Activated CD4-positive, alpha-beta T cell treated with anti-CD3 and anti-CD28 coated beads, Interleukin-2, amount 50 U/mL, for 16 hours (primary cell): ENCODE measurements at places on chromosomes 7 and 10.
A peak's percentile ranks its signal among the peaks of the same experiment; 100 is the strongest.

- no peak for DNase-seq
Observed at GRCh38 chr7:54596747-54597146, 54.6 kb downstream of the VSTM2A start.

GRCh38 chr10:109430799-109431198, 492.5 kb downstream of the XPNPEP1 start:
- DNase-seq: peak; percentile 36

GRCh38 chr10:78296785-78297184, 263.1 kb downstream of the RPS24 start:
- DNase-seq: no peak

DNA sequence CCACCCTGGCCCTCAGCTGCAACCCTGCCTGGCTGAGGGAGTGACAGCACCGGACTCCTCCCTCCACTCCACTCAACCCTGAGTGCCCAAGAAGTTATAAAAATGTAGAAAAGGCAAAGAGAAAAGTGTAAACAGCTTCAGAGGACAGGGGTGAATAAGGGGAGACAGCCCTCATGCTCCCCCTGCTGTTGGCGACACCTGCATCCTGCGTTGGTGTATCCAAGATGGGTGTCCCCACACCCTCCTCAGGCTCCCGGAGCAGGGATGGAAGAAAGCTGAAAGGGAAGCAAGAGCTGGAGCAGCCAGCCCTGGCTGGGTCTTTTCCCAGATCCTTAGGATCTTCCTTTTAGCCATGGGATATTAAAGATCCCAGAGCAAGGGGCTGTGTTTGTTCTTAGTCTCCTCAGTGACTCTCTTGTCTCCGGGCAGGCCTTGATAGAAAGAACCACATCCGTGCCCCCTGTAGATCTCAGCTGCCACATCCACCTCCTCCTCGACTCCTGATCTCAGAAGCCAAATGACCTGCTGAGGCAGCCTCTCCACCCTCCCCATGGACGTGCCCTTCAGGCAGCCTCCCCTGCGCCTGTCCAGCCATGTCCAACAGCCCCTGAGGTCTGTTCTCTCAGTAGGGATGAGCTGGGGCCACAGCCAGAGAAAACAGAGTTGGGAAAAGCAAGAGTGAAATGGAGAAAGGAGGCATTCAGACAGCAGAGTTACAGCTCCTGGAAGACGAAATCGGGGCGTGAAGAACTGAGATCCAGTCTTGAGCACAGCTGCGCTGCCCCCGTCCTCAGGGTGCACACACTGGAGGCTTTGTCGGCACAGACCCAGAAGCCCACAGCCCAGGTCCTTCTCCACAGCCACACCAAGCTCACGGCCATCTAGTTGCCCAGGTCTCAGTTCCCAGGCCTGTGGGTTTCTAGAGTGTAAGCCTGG, 6.8 kb downstream of the FAM131B start:
- DNase-seq: no peak

GRCh38 chr7:116159711-116160110, 50.6 kb upstream of the TES start:
- no peak for DNase-seq

- DNase-seq: no peak
Observed at GRCh38 chr7:40057292-40057691, 77.1 kb downstream of the MPLKIP start.

- no peak for DNase-seq
Observed at GRCh38 chr7:69882269-69882668, 284.0 kb downstream of the AUTS2 start.

DNA sequence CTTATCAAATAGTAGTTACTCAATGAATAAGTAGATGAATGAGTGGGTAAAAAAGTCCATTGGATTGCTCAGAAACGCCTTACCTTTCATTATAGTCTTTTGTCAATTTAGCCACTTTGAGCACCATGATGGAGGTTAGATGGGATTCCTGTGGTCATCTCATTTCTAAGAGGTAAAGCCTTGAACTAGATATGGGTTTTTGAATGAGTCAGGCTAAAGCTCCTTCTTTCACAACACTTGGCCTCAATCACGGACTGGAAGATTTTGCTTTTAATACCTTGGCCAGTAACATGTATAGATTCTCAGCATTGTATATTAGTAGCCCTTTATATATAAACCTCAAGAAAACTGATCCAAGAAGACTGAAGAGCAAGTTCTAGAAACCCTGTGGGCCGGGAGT, 99.7 kb upstream of the CCDC6 start:
- no peak for DNase-seq

DNA sequence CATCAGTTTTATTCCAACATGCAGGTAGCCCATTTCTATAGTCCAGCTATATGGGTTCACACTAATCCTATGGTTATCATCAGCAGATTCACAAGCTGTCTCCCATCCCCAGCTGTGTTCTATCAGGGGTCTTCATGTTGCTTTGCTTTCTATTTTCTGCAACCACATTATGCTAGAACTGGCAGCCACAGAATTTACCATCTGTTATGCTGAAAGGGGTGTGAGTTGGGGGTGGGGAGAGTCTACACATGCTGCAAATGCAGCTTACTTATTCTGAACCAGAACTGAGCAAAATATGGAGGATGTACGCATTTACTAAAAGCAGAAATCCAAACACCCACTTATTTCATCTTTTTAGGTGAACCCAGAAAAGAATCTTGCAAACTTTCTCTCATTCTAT, 32.9 kb downstream of the SHTN1 start:
- DNase-seq: no peak

DNA sequence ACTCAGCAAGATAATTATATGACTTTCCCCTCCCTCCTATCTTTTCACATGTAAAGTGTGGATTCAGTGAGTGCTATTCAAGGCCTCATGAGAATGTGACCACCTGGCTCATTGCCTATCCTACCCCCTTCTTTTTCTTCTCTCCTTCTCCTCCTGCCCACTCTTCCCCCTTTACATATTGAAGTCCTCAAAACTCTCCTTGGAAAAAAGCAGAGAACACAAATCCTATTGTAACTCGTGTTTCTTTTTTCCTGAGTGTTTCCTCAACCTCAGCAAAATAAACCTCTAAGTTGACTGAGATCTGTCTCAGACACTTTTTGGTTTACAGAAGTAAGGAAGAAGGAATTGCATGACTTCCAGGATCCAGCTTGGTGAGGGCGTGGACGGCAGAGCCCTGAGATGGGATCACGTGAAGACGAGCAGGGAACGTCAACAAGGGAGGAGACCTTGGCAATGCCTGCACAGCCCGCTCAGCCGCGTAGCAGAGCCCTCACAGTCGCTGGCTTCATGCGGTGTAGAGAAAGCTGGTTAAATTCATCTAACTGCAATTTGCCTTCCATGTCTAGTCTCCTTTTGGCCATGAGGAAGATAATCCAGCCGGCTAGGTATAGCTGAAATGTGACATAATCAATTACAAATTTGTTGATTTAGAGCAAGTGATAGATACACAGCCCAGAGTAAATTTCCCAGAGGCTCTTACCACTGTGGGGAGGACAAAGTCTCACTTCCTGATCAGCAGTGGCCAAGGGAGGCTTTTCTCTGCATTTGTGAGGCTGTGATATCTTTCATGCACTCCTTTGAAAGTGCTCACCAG, 75.7 kb downstream of the LYZL2 start:
- DNase-seq: no peak

- DNase-seq: no peak
Observed at GRCh38 chr7:70069977-70070376, 471.7 kb downstream of the AUTS2 start.

- no peak for DNase-seq
Observed at GRCh38 chr7:146876411-146876810, 759.8 kb downstream of the CNTNAP2 start.

GRCh38 chr7:20828947-20829346, 42.3 kb upstream of the SP8 start:
- DNase-seq: no peak

DNA sequence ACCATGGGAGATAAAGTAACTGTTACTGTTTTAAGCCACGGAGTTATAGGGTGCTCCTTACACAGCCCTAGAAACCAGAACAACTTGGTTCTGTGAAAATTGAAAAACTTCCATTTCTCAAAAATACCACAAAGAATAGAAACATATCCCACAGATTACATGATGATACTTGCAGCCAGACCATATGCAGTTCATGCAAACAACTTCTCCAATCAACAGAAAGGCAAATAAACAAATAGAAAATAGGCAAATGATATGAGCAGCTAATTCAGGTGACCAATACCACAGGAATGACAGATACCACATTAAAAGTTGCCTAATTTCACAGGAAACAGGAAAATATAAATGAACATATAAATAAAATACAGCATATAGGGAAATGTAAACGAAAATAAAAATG, 297.5 kb downstream of the HTR7 start:
- DNase-seq: no peak

DNA sequence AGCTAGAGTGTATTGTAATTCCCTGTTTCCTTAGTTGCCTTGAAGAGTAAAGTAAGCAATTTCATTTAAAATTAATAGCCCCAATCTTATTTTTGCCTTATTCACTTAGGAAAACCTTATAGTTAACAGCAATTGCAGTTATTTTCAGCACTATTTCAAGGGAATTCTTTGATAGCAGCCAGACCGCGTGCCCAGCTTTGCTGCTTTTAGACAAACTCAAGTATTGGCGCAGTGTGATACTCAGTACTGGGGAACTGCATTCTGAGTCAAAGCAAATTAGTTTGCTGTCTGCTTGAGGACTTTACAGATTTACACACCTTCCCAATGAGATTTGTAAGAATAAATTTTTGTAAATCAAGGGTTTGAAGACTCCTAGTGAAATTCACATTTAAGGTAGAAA, 21.2 kb downstream of the PRKG1 start:
- DNase-seq: no peak

GRCh38 chr10:42933448-42934340, 143.2 kb upstream of the RET start:
- DNase-seq: no peak

- no peak for DNase-seq
Observed at GRCh38 chr10:67853512-67853911, 15.5 kb upstream of the DNAJC12 start.

DNA sequence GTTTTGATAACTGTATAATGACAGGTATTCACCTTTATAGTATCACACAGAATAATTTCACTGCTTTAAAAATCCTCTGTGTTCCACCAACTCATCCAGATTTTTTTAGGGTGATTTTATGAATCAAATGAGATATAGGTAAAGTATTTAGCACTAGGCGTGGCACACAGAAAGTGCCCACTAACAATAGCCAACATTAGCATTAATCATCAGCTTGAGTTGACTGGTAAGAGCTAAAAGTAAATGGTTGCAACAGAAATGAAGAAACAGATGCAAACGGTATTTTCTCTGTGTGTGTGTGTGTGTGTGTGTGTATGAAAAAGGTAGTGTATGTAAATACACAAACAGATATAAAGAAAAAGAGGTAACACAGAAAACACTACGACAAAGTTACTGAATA, 378.8 kb upstream of the ETV1 start:
- DNase-seq: no peak

- DNase-seq: no peak
Observed at GRCh38 chr7:55517936-55518689, 54.2 kb downstream of the VOPP1 start.

DNA sequence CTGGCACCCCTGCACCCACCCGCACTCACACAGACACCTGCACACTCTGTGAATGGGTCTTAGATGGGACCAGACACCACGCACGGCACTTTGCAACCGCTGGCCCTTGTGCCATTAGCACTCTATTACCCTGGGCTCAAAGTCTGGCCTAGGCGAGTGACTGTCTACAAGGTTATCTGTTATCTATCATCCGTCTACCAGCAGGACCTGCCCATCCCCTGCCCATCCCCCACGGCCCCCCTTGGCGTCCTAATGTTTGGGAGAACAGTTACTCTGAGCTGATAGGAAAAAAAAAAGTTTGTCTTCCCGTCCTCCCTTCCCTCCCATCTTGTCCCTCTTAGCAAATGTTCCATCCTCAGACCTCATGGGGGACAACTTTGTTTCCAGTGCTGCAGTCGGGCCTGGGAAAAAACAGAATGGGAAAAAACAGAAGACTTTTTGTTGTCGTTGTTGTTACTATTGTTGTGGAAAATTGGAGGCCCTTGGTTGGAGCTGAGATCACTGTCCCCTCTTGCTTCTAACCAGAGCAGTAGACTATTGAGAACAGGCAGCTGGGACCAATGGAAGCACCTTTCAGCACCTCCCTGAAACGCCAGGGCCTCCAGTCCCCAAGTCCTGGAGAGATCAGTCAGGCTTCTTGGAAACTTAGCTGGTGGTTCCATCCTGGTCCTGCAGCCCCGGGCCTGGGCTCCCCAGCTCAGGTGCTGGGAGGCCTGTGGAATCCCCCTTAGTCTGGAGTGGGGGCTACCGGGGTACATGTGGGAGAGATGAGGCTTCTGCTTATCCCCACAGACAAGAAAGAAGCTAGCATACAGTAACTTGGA, 12.2 kb downstream of the UNCX start:
- no peak for DNase-seq

GRCh38 chr7:45968312-45968711, 47.2 kb upstream of the IGFBP3 start:
- no peak for DNase-seq

DNA sequence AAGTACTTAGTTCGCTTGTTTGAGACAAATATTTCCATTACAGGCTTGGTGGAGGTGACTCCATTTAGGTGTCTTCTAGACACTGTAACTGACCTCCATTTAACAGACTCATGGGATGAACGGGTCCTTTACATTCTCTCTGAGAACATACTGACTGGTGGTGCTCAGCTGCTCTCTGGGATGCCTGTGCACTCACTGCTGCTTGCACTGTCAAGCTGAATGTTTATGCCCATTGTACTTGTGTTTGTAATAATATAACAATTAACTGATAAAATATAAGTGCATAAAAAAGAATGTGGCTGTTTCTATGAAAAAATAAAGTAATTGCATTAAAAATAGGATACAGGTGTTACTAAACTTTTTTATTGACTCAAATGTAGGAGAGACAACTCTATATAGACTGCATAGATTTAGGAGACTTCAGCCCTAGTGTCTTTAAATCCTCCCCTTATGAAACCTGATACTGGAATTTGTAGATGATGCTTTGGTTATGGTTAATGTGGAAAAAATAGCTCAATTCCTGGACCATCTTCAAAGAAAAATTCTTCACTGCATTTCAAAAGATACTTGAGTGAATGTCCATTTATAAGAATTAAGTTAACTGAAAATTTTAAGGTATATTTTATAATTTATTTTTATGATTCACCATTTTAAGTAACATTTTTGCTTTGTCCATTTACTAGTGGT, 85.4 kb downstream of the CDK14 start:
- DNase-seq: no peak

DNA sequence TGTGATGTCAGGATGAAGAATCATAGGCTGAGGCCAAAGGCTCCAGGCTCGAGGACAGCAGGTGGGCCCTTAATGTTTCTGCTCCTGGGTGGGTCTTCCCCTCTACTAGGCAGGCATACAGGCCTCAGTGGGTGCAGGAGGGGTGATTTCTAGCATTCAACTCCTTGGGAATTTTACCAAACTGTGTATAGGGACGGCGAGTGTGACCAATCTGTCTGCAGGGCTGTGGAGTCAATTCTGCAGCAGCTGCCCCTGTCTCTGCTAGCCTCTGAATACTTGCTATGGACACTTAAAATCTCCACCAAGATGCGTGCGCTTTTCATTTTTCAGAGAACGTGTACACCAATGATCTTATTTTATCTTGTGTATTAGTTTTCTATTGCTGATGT, 115.5 kb downstream of the WDR11 start:
- DNase-seq: no peak

GRCh38 chr7:100837099-100837836, 9.9 kb upstream of the EPHB4 start:
- DNase-seq: peak; percentile 88

GRCh38 chr7:20393616-20394015, 62.9 kb downstream of the ITGB8 start:
- no peak for DNase-seq
